ENCODE measurements at places on chromosomes 7 and 10.

DNA sequence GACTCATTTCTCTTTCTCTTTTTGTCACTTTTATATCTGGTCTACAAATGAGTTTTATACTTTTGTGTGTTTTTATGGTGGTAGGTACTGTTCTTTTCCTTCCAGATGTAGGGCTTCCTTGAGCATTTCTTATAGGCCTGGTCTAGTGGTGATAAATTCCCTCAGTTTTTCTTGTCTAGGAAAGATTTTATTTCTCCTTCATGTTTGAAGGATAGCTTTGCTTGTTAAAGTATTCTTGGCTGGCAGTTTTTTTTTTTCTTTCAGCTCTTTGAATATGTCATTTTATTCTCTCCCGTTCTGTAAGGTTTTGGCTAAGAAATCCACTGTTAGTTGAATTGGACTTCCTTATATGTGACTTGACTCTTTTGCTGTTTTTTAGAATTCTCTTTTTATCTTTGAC, 292.7 kb downstream of the RPS24 start:
- no peak for DNase-seq

GRCh38 chr7:98760201-98760651, 109.6 kb downstream of the TMEM130 start:
- no peak for DNase-seq

DNA sequence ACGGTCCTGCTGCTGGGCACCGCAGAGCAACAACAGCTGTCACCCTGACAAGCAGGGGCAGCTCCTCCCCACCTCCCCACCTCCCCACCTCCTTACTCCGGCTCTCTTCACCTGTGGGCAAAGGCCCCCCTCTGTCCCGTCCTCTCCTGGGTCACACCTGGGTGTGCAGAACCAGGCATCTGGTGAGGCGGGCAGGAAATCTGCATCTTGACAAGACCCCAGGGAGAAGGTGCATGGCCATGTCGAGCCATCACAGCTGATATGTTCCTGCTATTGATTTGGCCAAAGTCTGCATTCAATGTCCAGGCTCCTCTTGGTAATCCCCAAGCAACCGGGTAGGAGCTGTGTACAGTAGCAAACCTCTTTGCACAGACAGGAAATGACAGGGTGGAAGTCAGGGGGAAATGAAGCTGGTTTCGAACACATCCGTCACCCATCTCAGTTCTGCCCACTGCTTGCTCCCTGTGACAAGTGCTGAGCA, 554.2 kb downstream of the DNAJB6 start:
- no peak for DNase-seq

GRCh38 chr10:58475322-58476277, 37.1 kb upstream of the BICC1 start:
- DNase-seq = no peak

GRCh38 chr10:35774109-35774508, 132.0 kb upstream of the FZD8 start:
- DNase-seq = no peak

DNA sequence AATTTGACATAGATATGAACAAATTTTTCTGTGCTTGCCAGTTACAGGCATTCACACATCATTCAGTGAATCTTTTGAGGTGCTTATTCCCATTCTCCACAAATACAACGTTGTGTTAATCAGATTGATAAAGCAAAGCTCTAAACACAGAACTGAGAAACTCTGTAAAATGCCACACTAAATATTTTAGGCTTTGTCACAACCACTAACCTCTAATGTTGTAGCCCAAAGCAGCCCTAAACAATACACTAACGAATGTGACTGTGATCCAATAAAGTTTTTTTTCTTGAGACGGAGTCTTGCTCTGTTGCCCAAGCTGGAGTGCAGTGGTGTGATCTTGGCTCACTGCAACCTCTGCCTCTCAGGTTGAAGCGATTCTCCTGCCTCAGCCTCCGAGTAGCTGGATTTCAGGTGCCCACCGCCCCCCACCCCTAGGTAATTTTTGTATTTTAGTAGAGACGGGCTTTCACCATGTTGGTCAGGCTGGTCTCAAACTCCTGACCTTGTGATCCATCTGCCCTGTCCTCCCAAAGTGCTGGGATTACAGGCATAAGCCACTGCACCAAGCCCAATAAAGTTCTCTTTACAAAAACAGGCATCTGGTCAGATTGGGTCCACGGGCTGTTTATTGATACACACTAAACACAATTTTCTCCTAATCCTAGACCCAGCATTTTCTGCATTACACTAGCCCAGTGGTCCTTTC, 6.9 kb downstream of the CYCS start:
- no peak for DNase-seq

- DNase-seq = no peak
Observed at GRCh38 chr7:158572000-158572828, 15.4 kb downstream of the PTPRN2 start.

GRCh38 chr10:118851062-118852035, 96.6 kb upstream of the CACUL1 start:
- DNase-seq = no peak

- DNase-seq = no peak
Observed at GRCh38 chr10:58086144-58086762, 181.4 kb downstream of the IPMK start.

DNA sequence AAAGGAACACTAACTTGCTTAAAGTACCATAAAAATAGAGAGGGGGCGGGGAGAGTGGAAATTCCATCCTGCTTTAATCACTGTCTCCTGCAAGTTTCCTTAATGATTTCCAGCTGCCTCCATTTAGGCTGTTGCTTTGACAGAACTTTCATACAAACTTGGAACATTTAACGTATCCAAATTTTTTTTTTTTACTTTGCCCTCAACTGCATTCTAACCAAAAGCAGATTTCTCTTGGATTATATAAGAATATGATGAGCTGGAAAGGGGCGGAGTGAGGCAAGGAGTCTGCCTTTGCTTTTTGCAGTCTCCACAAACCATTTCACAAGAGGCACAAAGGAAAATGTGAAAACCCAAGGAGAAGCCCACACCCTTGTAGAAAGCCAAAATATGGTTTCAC, 46.6 kb upstream of the COL1A2 start:
- no peak for DNase-seq

- no peak for DNase-seq
Observed at GRCh38 chr7:150476285-150476684, 25.9 kb downstream of the GIMAP8 start.

DNA sequence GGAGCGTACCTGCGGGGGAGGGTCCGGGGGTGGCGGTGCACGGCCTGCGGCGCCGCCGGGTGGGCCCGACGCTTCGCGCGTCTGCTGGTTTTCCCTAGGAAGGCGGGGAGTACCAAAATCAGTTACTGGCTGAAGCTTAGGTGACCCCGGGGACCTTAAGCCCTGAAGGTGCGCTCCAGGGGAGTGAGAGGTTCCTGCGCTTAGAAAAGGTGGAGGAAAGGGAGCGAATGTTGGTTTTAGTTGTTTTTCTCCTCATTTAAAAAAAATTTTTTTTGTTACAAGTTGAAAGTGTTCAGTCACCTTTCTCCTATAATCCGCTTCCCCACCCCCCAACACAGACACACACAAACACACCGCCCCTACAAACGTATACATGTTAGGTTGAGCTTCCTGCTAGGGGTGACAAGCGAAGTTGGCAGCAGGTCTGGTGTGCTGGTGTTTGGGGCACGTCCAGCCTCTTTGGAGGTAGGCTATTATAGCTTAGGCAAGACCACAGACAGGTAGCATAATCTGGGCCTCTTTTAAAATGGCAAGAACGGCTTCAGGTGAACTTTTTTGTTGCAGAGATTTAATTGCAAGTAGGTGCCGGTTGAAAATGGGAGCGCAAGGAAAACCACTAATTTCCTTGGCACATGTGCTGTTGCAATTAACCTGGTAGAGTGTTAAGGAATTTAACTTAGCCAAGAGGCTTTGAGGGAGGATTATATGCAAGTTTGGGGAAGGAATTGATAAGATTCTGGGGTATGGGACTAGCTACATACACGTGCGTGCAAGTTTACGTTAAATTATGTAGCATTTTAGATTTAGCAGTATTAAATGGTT, 945 bp downstream of the ADD3 start:
- no peak for DNase-seq

DNA sequence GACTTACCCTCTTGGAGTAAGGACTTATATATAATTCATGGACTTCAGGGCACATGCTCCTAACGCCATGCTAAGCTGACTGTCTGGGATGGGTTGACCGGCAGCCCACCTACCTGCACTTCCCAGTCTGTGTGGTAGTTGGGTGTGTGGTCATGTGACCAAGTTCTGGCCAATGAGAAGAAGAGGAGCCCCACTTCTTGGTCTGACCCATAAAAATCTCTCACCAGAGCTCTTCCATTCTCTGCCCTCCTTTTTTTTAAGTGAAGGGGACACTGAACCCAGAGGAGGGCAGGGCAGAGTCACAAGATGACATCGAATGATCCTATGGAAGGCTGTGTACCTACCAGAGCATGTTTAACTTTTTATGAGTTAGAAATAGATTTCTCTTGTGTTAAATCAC, 370.1 kb downstream of the FRMD4A start:
- no peak for DNase-seq

DNA sequence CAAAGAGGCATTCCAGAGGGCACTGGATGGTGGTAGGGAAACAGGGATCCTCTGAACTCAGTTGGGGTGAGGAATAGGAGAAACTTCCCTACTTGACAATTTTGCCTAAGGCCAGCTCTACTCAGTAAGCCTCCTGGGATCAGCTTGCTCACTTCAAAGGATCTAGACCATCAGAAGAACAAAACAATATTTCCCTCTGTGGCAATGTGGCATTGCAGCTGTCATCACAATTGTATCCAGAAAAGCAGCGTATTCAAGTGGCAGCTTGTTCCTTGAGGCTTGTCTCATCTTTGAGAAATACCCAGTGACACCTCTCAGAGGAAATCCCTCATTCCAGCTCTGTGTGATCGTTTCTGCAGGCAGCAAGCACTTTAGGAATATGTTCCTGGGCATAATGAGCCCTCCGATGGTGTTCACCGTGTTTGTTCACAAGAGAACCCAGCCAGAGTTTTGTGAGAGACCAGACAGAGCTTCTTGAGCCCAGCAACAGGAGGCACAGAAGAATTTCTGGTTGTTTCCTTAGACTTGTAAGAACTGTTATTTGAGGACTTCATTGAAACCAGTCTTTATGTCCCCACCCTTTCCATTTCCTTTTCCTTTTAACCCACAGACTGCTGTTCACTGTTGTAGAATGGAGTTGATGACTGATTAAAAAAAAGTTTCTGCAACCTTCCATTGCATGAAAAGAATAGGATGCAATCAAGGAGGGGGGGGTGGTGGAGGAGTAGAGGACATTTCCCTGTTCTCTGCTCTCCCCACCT, 747.3 kb downstream of the LRMDA start:
- DNase-seq = no peak

DNA sequence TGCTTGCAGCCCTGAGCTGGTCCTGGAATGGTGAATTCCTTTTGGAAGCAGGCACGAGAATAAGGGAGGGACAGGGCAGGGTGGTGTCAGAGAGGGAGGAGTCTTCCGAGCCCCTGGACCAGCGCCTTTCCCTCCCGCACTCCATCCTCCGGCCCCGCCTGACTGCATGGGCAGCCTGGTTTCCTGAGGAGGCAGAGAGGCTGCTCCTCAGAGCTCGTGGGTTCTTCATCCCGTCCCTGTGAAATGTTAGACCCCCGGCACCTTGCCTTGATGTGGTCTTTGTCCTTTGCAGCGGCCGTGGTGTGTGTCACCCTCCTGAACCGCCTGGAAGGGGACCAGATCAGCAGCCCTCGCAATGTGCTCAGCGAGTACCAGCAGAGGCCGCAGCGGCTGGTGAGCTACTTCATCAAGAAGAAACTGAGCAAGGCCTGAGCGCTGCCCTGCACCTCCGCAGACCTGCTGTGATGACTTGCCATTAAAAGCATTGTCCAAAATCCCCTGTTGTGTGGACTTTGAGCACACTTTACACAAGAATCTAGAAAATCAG, 18.9 kb downstream of the UPP1 start:
- no peak for DNase-seq

GRCh38 chr10:25797888-25798429, 136.1 kb upstream of the MYO3A start:
- DNase-seq = no peak

DNA sequence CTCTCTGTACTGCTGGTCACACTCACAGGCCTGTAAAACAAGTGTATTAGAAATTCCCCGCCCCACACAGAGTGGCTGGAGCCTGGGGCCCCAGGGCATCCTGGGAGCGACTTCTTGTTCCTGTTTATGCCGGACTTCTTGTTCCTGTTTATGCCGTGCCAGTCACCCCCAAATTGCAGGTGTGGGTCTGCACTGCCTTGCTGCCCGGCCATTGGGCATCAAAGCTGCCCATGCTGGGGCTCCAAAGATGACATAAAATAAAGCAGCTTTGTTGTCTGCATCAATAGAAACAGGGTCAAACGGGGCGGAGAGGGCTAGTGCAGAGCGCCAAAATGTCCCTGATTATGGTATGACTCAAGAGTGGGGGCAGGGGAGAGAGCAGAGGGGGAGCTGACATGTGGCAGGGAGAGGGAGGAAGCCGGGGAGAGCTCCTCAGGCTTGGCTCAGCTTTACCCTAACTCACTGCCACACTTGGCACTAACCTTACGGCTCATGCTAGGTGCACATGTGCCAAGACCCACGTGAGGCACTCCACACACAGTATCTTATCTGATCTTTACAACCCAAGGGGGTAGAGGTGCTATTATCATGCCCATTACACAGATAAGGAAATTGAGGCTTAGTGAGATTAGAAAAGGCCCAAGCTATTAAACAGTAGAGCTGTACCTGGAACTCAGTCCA, 98.4 kb downstream of the PIP4K2A start:
- no peak for DNase-seq

GRCh38 chr7:155795401-155795800, 16.9 kb downstream of the SHH start:
- DNase-seq = no peak

DNA sequence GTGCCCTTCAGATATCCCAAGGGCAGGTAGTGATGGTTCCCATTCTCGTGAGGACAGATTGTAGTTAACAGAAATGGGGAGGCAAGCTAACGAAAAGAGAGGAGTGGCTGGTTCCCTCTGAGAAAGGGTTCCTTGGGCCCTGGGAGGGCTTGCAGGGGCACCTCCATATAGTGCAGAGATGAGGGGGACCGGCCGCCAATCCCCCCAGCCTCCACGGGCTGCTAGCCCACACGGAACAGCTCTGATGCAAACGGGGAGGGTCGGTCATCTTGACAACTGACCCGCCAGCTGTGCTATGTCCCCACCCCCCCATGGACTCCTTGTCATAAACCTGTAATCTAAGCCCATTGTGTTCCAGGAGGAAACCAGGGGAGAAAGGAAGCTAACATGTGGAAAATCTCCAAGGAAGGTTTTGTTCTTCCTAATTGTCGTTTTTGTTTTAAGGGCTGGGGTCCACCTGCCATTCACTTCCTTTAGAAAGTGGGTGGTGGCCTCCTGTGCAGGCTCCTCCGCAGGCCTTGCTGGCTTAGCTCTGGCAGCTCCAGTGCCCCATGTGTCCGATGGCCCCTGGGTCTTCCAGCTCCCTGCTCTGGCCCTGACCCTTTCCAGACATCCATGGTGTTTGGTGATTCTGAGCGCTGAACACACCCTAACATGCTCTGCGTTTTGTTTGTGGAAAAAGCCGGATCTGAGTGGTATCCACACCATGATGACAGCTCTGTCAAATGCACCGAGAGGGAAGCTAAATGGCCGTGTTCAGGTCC, 15.9 kb downstream of the ADCY1 start:
- no peak for DNase-seq

Measured in activated CD8-positive, alpha-beta memory T cell treated with anti-CD3 and anti-CD28 coated beads for 1 hour (primary cell).